Femur (tissue), 1 donor: ENCODE measurements at places on chromosomes 12 and 14.

GRCh38 chr12:29517264-29517663 is 19.8 kb upstream of the OVCH1 start:
- DNase-seq = no peak

GRCh38 chr14:92800012-92800411 is 5.9 kb downstream of the GOLGA5 start:
- no peak for DNase-seq

DNA sequence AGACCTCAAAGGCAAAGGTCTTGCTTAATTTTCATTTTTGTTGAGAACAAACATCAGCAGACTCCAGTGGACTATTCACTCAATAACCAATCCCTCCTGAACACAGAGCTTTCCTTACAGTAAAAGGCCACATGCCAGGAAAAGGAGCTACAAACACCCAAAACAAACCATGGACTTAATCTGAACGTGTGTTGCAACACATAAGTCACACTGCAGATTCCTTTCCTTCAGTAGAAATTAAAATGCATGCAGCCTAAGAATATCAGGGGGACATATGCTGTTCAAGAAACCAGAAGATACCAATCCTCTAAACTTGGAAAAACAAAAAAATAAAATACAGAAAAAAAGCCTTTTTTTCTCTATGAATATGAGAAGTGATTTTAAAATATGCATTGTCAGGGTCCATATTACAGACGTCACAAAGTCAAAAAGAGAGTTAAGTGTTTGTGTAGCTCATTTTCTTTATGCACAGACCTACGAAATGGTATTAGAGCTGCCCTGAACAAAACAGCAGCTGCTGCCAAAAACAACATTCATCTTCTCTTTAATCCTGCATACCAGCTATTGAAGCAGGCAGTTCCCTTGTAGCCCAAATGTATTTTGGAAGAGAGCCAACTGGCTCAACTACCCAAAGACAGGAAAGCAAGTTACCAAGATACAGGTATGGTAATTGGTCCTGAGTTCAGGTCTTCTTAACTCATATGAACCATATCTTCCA is 26.2 kb downstream of the KITLG start:
- no peak for DNase-seq

DNA sequence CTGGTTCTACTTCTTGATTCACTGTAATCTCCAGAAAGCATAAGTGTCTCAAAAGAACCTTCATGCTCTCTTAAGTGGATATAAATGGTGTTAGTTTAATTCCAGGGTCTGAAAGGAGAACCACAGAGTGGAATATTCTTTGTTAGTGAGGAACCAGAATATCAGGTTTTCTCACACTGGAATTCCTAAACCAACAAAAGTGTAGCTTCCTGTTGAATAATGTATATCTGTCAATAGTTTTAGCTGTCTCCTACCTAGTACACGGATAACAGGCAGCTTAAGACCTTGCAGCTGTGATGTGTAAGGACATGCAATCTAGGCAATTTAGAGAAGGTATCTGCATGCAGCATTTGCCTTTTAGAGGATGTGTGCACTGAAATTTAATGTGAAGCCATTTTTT is 24.0 kb downstream of the LRIG3 start:
- no peak for DNase-seq

GRCh38 chr12:94183708-94184379 is 35.5 kb downstream of the PLXNC1 start:
- DNase-seq = no peak

DNA sequence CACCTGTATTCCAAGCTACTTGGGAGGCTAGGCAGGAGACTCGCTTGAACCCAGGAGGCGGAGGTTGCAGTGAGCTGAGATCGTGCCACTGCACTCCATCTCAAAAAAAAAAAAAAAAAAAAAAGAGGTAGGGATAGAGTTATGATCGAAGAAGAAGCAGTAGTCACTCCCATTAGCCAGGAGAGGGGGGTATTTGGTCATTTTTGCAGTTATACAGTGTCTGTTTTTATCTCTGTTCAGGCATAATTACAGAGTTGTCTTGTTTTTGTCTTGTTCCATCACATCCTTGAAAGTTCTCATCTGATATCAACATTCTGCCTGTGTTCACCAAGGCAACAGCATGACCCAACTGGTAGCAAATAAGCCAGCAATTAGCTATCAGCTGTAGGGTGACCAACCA is 98.5 kb upstream of the TMPO start:
- DNase-seq = no peak

DNA sequence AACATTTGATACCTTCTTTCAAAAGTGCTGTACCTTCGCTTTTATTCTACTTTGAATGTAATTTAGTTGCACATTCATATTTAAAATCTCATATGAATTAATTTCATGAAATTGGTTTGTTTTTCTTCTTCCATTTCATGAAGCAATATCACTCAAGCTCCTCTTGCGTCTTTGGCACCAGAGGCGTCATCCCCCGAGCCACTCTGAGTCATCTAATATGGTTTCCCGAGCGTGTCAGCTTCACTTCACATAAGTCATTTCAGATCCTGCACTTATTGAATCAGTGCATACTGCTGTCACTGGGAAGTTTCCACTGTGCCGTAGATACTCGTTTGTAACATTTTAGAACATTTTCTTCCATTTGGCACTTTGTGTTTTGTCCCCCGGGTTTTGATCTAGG is 105.6 kb downstream of the SLC25A47 start:
- DNase-seq = no peak

- DNase-seq = no peak
Observed at GRCh38 chr14:102772781-102773570, 4.3 kb upstream of the TRAF3 start.

GRCh38 chr14:65709576-65709975 is 297.0 kb downstream of the FUT8 start:
- DNase-seq = no peak

DNA sequence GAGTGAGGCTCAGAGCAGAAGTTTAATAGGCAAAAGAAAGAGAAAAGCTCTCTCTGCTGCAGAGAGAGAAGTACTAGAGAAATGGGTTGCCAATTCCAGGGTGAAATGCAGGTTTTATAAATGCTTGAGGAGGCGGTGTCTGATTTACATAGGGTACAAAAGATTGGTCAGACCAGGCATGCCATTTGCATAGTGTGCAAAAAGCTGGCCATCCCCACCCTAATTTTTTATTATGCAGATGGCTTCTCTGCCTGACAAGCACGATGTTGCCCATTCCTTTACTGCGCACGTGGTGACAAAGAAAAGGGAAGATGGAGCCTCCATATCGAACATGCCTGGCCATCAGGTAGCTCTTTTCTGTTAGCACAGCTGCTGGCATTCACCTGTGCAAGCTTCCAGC is 209.3 kb upstream of the PPFIA2 start:
- no peak for DNase-seq

DNA sequence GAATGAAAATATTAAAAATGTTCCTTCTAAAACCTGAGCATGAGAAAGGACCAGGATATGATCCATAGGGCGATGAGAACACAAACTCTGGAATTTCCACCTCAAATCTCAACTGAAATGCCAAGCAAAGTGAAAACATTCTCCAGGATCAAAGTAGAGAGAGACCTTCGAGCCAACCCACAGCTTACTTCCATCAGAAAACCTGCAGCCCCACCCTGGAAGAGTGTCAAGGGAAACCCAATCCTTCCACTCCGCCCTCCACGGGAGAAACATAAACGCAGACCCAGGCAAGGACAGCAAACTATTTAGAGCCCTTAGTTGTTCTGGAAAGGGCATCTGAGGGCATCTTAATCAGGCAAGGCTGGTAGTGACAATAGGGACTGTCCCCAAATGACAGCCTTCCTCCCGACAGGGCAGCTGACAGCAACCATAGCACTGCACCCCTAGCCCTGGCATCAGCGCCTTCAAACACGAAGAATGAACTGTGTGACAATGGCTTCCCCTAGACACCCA is 21.8 kb downstream of the SLC15A4 start:
- DNase-seq = no peak

- no peak for DNase-seq
Observed at GRCh38 chr12:48235796-48236333, 32.8 kb upstream of the OR10AD1 start.

GRCh38 chr12:93403988-93404803 is 26.5 kb downstream of the NUDT4 start:
- no peak for DNase-seq

DNA sequence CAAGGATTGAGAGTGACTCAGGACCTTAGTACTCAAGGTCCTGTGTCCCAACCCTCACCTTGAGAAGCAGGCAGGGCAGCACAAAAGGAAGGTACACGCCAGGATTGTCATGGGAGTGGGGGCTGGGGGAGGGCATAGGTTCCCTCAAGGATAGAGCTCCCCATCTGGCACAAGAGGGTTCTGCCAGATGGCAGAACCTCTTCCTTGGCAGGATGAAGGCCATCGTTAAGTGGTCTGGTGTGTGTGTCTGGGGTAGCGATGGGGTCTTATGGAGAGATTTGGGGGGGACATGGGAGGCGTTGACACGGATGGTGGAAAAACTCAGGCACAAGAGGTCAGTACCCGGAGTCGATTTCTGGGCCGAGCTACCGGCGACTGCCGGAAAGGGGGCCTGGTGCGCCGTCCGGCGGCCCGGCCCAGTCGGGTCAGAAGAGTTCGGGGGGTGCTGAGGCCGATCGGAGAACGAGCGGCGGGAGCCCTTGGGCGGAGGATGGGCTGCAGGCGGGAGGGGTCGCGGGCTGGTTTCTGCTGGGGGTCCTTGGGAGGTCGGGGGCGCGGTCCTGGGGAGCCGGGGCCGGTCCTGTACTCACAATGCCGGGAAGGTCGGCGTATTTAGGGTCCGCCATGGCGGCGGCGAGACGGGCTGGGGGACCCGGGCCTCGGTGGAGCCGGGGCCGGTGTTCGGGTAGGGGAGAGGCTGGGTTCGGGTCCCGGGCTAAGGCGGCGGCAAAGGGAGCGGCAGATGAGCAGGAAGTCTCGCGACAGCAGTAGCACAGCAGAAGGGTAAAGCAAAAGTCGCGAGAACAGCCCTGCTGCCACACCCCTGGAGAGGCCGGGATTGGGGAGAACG is at the start of gene DCTN2:
Gene DCTN2 (minus strand): TSS at position 755 of the 850 bp plus-strand sequence. CDS start 129 bp downstream, at position 626.
- peak; percentile 98 for DNase-seq

- DNase-seq = no peak
Observed at GRCh38 chr12:112443916-112444315, 25.2 kb downstream of the PTPN11 start.

GRCh38 chr12:25155022-25155576 is 39.9 kb downstream of the DNAI7 start:
- DNase-seq = no peak

GRCh38 chr12:114340231-114340630 is 65.7 kb downstream of the TBX5 start:
- no peak for DNase-seq

GRCh38 chr14:73325630-73326299 is 88.5 kb downstream of the PAPLN start:
- no peak for DNase-seq

- no peak for DNase-seq
Observed at GRCh38 chr12:4894019-4894418, 15.7 kb upstream of the KCNA1 start.

DNA sequence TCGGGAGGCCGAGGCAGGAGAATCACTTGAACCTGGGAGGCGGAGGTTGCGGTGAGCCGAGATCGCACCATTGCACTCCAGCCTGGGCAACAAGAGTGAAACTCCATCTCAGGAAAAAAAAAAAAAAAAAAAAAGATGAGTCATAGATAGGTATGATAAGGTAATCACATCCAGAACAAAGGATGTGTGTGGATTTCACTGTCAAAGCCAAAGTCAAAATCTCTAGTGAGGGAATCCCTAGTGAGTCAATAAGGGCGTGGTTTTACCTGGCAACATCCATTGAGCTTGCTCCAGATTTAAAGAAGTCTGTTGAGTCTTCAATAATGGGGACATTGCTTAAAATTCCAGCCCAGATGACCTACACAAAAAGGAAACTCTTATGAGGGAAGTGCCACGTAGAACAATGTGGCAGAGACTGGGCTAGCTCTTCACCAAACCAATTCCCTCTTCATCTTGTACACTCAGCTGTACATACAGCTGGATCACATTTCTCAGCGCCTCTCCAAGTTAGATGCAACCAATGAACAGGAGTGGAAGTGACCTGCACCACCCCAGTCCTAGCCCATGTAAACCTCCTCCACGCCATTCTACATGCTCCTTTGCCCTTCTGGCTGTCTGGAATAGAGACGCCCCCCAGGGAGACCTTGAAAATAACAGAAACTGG is 23.4 kb downstream of the ALDH1L2 start:
- no peak for DNase-seq

DNA sequence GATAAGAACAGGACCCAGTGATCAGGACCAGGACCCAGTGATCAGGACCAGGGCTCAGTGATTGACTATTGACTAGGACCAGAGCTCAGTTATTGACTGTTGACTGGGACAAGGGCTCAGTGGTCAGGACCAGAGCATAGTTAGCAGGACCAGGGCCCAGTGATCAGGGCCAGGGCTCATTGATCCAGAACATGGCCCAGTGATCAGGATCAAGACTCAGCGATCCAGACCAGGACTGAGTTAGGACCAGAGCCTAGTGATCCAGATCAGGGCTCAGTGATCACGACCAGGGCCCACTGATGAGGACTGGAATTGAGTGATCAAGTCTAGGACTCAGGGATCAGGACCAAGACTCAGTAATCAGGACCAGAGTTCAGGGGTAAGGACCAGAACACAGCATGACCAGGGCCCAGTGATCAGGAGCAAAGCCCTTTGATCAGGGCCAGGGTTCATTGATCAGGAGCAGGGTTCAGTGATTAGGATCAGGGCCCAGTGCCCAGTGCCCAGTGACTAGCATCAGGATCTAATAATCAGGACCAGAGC is 176.0 kb downstream of the TMEM121 start:
- DNase-seq = no peak

GRCh38 chr12:103505371-103506236 is 9.8 kb upstream of the C12orf42 start:
- DNase-seq = no peak

DNA sequence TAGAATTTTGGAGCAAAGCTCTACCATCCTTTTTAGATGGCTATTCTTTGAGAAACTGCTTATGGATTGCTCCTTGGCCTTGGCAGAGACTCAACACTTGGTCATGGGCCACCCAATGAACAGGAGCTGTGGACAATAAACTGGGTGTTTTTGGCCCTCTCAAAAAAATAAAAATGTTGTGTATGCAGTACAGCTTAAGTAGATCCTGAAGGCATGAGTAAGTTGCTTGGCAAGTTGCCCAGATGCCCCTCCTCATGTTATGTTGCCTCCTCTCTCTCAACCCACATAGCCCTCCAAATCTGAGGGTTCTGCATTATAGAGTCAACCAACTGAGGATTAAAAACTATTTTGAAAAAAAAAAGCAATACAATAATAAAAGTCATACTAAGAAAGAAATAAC is 124.9 kb downstream of the ATP23 start:
- DNase-seq = no peak

DNA sequence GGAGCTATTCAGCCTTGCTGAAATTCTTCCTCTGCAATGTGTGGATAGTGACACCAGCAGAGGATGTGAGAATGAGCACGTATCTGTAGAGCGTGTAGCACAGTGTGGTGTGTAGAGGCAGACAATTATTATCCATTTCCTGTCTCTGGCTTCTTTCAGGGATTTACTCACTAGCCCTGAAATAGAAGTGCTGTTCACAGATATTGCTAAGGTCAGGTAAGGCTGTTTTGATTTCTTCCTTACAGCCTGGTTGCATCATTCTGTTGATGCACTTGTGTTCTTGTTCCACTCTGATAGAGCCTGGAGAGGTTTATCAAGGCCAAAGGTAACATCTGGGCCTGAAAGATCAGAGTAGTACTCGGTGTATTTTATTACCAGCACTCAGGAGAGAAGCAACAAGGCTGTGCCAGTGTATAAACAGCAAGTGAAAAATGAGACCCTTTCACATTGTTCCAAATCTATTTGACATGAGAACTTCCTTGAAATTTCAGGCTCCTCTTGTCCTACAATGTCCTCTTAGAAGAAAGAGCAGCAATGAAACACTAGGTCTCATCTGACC is 16.7 kb downstream of the ARG2 start:
- DNase-seq = no peak

GRCh38 chr12:50212071-50212467 is 44.9 kb upstream of the CERS5 start:
- no peak for DNase-seq
